Smooth muscle cell of the coronary artery (primary cell): ENCODE measurements at places on chromosomes 7 and 10. TPM values are rescaled to one million over a fixed set of nuclear protein-coding genes. Genes with fewer than 3 reads are reported as not detected.

SLC29A4 gene
- total RNA-seq = 2.5 and 4.3 TPM in 2 replicates

SPDYE3 gene
- not detected in 2 replicates for total RNA-seq

GATA3 gene
- total RNA-seq = 0.08 TPM in 1 of 2 replicates, not detected in the other

CELF2 gene
- 7.6 and 28.4 TPM in 2 replicates for total RNA-seq

MGMT gene
- total RNA-seq = 26.0 and 34.9 TPM in 2 replicates
